ENCODE measurements at places on chromosomes 11 and 22.

DNA sequence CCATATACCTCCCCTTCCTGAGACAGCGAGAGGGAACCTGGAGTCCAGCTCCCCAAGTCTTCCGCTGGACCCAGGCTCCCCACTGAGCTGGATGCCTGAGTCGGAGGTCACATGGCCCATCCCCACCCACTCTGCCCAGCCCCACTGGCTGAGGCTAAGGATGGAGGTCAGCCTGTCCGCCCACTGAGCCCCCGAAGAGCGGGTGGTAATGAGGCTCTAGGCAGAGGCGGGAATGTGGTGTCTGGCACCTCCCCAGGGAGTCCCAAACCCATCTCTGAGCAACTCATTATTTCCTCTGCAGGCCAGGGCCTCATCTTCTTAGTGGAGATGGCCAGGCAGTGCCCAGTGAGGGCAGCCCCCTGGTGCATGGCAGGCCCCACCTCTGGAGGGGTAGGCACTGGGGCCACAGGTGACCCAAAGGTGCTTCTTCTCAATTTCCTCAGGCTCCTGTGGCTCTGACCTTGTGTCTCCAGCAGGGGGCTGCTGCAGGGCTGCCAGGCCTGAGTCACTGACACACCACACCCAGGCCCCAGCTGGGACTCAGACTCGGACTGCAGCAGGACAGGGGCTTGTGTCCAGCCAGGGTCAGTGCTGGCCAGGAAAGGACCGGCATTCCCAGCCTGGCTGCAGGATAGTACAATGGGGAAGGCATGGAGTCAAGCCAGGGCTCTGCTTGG lies 10.2 kb upstream of the PDE2A start:
- no peak for DNase-seq

- no peak for DNase-seq
These were observed 900.0 kb downstream of the JRKL start for GRCh38 chr11:97289823-97290222.

DNA sequence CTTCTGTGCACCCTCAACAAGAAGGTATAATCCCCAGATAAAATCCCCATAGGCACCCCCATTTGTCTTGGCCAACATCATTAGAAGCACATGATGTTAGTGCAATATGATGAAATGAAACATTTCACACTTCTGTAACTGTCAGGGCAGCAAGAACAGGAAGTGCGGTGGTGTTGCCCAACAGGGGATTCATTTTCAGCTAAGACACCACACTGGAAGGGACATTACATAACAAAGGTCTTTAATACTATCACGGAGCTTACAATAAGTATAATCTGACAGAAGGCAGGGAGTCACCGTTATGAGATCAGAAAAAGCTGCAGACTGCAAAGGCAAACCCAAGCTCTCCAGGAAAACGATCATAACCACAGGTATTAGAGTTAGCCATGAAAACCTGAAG lies 2.0 kb downstream of the OR52W1 start:
- DNase-seq: peak; percentile 4

DNA sequence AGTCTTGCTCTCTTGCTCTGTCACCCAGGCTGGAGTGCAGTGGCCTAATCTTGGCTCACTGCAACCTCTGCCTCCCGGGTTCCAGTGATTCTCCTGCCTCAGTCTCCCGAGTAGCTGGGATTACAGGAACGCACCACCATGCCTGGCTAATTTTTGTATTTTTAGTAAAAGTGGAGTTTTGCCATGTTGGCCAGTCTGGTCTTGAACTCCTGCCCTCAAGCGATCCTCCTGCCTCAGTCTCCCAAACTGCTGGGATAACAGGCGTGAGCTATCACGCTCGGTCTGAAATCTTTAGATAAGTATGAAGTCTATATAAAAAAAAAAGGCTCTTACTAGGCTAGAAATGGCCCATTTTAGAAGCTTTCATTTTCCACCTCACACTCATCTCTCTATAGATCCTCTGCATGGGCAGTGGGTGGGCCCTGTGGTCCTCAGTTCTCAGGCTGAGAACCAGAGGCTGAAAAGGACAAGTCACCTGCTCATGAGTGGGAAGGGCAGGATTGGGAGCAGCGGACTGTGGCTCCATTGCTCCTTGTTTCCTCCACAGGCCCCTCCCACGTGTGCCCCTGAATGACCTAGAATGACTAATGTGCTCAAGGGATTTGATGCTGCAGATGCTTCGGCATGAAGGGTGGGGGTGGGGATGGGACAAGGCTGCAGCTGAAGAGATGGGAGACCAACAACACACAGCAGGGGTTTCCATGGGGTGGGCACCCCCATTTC lies 19.8 kb upstream of the PRAME start:
- DNase-seq: peak; percentile 7

DNA sequence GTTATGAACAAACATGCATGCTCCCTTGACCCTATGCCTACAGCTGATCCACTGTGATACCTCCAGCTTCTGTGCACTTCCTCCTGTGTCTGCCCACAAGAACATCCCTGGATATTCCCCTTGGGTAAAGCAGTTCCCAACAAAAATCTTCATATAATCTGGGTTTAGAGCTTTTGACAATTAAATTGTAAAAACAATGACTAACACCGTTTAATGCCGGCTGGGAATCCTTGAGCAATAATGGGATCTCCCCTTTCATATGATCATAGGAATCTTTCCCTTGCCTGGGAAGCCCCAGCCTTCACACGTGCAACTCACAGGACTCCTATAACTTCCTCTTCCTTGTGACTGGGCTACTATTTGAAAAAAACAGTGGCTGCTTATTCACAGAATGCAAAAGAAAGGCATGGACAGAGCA lies 6.3 kb upstream of the ZC3H12C start:
- no peak for DNase-seq

DNA sequence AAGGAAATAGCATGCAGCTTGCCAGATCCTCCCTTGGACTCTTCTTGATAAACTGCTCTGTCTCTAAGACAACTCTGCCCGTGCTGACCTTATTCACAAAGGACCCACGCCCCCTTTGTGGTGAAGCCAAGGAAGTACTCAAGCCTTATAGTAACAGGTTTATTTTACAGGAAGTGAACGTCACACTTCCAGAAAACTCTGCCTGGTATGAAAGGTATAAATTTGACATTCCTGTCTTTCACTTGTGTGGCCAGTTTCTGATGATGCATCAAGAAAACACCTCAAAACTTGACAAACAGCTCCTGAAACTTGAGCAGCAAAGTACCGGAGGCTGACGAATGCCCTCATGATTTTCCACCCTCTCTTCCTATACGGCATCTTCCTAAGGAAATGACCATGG lies 12.5 kb upstream of the PELI3 start:
- no peak for DNase-seq

GRCh38 chr22:20044495-20045151 lies 23.7 kb downstream of the TANGO2 start:
- no peak for DNase-seq

GRCh38 chr11:128042290-128042751 lies 545.0 kb downstream of the ETS1 start:
- DNase-seq: no peak

GRCh38 chr11:132042296-132042695 lies 671.9 kb downstream of the NTM start:
- DNase-seq: no peak

- DNase-seq: no peak
These were observed 38.0 kb downstream of the IGSF9B start for GRCh38 chr11:133918608-133919260.

All from muscle of arm (tissue), 14 donors.